NCI-H1105 (cell line): ENCODE measurements at places on chromosomes 16 and 17.

DNA sequence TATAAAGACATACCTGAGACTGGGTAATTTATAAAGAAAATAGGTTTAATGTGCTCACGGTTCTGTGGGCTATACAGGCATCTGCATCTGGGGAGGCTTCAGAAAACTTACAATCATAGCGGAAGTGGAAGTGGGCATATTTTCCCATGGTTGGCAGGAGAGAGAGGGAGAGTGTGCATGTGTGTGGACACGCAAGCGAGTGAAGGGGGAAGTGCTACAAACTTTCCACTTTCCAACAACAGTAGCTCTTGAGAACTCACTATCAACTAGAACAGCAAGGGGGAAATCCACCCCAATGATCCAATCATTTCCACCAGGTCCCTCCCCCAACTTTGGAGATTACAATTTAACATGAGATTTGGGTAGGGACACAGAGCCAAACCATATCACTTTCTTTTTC lies 11.1 kb downstream of the TAOK1 start:
- DNase-seq, result no peak

- no peak for DNase-seq
These were observed 8.5 kb downstream of the PRMT7 start for GRCh38 chr16:68319185-68319908.

DNA sequence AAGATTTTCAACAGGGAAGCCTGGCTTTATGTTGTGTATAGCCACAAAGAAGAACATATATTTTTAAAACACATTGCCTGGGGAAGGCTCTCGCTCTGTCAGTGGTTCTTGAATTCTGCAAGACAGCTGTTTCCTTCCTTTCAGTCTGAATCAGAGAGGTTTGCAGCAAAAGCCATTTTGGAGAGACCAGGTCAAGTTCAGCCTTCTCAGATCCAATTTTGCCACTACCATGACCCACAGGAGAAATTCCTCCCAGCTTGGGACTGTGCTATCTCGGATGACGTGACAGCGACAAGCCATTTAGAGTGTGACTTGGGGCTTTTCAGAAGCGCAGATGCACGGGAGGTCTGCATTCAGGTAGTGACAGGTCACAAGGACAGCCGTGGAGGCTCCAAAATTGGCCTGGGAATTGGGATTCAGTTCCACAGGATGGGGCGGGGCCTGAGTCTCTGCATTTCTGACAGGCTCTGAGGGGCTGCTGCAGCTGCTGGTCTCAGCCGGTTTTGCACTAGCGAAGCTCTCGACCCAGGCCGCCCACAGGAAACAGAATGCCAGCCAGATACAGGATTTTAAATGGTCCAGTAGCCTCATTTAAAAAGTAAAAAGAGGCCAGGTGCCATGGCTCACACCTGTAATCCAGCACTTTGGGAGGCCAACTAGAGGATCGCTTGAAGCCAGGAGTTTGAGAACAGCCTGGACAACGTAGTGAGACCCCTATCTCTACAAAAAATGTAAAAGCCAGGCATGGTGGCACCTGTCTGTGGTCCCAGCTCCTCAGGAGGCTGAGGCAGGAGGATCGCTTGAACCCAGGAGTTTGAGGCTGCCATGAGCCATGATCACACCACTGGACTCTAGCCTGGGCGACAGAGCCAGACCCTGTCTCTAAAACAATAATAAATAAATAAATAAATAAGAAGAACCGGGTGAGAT lies 196.6 kb upstream of the CIBAR2 start:
- DNase-seq, result no peak

DNA sequence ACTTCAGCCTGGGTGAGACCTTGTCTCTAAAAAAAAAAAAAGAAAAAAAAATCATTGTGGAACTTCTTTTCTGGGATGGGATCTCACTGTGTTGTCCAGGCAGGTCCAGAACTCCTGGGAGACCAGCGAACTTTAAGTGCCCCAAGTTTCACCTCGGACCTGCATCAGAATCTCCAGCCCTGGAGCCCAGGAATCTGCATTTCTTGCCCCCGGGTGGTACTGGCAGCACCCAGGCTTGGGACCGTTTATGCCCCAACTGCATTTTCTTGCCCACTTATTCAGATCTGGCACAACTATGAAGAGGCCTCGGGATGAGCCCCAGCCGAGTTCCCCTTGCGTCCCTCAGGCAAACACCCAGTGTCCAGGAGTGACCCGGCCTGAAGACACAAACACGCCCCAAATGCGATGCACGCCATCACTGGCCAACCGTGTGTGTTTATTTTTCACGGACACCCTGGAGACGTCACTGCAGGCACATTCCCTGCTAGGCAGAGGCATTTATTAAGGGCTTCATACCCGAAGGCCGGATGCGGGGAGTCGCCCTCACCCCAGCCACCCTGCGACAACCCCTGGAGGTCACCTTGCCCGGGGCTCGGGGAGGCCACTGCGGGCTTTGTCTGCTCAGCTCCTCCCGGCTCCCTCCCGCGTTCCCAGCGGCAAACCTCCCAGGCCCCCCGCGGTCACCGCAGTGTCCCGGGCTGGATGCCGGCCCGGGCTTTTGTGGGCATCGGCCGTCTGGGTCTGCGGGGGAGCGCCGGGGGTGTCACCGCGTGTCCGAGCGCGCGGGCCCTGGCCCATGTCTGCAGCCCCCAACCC lies 684 bp upstream of the SPIRE2 start:
- no peak for DNase-seq

GRCh38 chr17:69501591-69502468 lies 87.3 kb downstream of the MAP2K6 start:
- DNase-seq, result peak; percentile 20

GRCh38 chr16:85524630-85525419 lies 88.3 kb upstream of the GSE1 start:
- DNase-seq, result no peak

GRCh38 chr16:90077757-90078578 lies 837 bp upstream of the PRDM7 start:
- no peak for DNase-seq

DNA sequence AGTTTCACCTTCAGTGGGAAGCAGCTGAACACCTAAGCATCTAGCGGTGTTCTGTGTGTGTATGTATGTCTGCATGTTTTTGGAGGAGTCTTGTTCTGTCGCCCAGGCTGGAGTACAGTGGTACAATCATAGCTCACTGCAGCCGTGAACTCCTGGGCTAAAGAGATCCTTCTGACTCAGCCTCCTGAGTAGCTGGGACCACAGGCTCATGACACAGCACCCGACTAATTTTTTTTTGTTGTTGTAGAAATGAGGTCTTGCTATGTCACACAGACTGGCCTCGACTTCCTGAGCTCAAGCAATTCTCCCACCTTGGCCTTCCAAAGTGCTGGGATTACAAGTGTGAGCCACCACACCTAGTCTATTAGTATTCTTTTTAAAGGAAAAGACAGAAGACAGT lies 30.2 kb upstream of the FAAP100 start:
- no peak for DNase-seq

- DNase-seq, result no peak
These were observed 8.2 kb downstream of the TUBG2 start for GRCh38 chr17:42667088-42667951.

- peak; percentile 15 for DNase-seq
These were observed 1.4 kb upstream of the NBR1 start for GRCh38 chr17:43169561-43170139.

- no peak for DNase-seq
These were observed 16.0 kb upstream of the KCNJ16 start for GRCh38 chr17:70059071-70059470.

GRCh38 chr16:86683441-86684194 lies 105.3 kb downstream of the FOXL1 start:
- DNase-seq, result no peak

DNA sequence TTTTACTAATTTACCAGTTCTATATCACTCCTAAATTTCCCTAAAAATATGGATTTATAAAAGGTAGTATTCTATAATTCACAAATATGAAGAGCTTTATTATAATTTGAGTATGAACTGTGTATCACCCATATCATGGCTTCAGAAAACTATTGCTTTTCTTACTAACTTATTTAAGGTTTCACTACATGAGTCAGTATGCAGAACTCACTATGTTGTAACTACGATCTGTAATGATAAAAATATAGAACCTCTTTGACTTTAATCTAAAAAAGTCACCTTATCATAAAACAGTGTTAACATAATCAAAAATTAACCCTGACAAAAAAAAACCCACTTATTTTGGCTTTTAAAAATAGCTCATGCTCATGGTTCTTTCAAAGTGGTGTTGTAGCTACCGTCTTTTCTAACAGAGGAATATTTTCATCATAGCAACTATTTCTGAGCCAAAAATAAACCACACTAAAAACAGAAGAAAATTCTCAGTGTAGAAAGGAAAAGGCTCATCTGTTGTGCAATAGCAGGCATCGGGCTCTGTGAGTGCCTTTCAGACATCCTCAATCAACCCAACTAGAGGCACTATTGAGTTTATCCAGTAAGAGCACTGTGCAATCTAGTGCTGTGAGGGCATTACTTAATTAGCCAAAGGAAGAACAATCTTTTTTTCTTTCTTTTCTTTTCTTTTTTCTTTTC lies 42.1 kb downstream of the ITGAM start:
- DNase-seq, result no peak

- no peak for DNase-seq
These were observed 16.7 kb upstream of the SLFN11 start for GRCh38 chr17:35390156-35390555.
